ENCODE measurements at places on chromosomes 2 and 18.

DNA sequence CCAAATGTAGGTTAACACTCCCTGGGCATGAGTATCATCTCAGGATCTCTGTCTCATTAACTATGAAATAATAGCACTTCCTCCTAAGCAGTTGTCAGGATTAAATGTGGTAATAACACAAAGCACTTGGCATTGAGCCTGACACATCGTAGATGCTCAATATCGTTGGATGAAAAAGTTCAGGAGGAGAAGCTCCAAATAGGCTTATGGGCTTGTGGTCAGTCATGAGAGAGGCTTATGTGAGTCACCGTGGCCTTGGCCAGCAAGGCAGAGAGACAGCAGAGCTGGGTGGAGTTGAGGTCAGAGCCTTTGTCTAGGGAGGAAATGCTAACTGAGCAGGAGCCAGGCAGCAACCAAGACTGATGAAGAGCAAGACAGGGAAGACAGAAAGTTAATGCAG is 68.3 kb upstream of the PPM1B start:
- DNase-seq: no peak

DNA sequence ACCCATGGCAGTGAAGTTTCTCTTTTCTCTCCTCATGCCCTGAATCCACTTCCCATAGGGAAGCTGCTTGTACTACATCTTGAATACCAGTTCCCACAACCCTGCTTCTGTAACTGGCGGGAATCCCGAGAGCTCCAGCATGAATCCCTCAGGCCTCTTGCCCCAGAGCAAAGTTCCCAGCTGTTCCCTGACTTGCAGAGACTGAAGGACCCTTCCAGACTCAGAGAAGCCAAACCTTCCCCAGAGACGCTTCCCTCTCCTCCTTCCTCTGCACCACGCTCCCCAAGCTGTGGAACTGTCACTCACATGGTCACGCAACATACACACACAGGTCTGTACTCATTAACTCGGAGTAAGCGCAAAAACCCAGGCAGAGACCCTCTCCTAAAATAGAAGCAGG is 26.4 kb downstream of the TRAPPC12 start:
- no peak for DNase-seq

DNA sequence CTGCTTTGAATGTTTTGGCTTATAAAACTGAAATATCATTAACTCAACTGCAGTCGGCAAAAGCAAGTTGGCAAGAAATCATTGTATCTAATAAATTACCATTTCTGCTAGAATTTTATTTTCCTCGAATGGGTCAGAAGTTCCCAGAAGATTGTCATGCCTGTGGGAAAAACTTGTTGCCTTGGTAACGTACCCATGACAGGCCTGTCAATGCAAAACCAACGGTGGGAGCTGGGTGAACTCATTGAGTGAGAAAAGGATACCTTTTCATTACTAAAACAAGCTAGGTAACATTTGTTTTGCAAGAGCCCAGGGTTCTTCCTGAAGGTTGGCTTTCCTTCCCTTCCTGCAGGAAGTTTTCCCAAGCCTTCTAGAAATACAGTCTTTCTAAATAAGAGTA is 9.5 kb downstream of the PLB1 start:
- no peak for DNase-seq

DNA sequence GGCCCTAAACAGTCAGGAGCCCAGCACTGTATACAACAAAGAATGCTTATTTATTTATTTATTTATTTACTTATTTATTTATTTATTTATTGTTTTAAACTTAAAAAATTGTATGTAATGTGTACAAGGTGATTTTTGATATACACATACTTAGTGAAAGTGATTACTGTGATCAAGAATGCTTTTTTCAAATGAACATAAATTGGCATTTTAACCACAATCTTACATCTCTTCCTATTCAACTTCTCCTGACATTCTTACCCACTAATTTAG is 776.6 kb downstream of the TSN start:
- no peak for DNase-seq

DNA sequence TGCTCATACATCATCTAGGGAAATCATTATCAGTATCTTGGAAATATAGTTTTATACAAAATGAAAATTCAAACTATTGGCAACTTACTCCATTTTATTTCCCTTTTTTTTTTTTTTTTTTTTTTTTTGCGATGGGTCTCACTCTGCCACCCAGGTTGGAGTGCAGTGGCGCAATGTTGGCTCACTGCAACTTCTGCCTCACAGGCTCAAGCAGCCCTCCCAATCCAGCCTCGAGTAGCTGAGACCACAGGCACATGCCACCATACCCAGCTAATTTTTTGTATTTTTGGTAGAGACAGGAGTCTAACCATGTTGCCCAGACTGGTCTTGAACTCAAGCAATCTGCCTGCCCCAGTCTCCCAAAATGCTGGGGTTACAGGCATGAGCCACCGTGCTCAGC is 29.0 kb downstream of the OLA1 start:
- DNase-seq: no peak

GRCh38 chr2:133413863-133414262 is 154.4 kb downstream of the NCKAP5 start:
- DNase-seq: no peak

DNA sequence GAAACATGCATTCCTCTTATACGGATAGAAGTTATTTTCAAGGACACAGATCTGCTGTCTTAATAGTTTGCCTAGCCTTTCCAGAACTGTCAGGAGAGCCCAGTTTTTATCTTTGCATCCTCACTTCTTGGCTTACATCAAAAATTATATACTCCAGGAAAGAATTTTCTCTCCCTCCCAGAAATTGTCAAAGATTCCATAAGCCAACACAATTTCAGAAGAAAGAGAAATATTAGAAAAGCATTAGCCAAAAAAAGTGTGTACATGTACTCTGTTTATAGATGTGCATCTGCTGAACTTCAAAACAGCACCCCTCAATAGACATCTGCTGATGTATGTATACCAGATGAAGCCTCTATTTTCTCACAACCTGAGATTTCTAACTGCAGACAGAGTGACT is 210.4 kb downstream of the METTL4 start:
- DNase-seq: no peak

DNA sequence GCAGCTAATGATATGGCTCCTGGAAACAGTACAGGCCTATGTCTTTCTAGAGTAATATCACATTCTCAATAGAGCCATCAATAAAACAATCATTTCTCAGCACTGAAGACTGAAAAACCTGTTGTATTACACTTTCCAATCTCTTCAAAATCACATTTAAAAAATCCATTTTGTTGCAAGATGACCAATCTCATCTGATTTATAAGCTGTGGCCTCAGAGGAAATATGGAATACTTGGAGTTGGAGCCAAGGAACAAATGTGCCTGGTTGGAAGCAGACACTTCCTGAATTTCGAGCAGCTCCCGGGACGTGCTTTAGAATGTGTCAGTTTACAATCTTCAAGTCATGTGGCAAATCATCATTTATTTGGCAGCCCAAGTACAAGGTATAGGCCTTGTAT is 114.5 kb downstream of the ADCYAP1 start:
- DNase-seq: no peak

- no peak for DNase-seq
Observed at GRCh38 chr2:205561441-205561840, 120.9 kb upstream of the NRP2 start.
